ENCODE measurements at places on chromosomes 6 and 20.

DNA sequence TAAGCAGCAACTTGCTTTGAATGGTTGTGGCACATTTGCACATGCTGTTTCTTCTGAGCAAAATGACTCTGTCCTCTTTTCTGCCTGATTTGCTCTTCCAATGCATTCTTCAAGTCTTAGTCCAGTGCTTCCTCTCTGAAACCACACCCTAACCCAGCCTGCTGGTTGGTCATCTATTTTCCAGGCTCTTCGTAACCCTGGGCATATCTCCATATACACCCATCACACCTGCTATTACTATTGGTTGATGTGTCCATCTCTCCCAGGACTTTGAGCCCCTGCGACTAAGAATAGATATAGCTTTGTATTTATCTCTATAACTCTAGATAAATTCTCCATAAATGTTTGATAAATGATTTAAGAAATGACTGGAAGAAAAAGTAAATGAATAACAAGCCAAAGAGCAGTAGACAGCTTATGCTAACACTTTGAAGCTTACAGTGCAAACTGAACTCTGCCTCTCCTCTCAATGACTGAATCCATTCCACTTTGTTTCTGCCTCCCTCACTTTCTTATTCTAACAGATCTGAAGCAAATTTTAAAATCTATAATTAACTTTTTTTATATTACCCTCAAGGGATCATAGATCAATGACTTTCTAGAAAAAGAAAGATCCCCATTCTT, 59.7 kb upstream of the NT5E start:
- no peak for DNase-seq

DNA sequence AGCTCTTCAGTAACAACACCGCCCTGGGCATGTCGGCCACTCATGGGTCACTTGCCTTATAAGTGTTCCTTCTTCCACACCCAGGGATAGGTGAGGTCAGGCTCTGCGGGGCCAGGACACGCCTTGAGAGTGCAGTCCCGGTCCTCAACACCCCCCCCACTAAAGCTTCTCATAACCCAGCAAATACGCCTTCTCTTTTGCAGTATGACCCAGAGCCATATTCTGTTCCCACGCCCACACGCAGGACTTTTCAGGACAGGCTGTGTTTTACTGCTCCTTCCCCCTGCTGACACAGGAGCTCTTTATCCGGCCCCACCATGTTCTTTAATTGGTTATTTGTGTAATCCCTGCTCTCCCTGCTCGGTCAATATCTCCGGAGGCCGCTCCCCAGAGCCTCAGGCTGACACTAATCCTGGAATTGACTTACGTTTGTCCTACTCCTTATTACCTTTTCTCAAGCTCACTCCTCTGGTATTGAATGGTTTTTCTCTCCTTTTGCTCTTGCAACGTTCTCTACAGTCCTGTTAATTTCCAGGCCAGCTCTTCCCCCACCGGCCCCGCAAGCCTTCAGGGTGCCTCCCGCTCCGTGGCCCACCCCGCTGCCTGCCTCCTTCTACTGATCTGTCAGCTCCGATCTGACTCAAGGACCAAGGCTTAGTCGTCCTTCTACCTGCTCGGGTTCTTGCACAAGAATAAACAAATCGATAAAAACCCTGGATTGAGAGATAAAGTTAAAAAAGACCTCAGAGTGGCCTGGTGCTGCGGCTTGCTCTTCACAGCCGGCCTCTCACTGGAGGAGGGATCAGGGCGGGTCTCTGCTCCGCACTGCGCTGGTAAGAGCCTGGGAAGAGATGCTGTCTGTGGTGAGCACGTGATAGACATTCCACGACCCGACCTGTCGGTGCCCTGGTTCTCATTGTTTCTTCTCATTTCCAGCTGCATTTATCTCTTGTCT, 357.5 kb downstream of the ZFAND3 start:
- DNase-seq, result no peak

DNA sequence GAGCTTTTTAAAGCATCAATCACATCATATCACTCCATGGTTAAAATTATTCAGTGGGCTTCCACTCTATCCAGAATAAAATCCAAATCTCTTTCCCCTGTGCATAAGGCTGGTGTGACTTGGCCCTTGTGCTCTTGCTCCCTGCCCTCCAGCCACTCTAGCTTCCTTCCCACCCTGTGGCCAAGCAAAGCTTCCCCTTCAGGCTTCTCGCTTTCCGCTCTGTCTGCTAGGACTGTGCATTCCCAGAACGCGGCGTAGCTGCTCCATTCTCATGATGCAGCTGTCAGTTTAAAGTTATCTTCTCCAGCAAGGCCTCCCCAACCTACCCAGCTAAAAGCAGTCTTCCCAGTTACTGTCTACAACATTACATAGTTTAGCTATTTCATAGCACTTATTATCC, 19.4 kb upstream of the KCNK16 start:
- DNase-seq, result no peak

DNA sequence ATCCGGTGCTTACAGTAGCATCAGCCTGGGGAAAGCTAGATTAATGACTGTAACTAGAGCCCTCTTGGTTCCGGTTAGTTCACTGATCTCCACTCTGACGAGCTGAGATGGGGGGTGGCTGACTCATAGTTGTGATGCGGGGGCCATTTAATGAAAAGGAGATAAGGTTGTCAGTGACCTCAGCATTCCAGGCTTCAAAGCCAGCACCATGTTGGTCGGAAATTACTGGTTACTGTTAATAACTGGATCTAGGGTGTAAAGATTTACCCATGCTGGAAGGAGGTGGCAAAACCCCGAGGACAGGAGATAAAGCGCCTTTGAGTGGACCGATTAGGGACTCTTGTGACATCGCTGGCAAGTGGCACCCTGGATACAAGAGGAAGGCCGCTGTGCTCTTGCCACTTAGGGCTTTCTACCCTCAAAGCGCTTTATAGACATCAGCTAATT, 21.1 kb downstream of the FOXC1 start:
- DNase-seq, result no peak
